Aorta (tissue), 5 donors: ENCODE measurements at places on chromosomes 11 and 22. TPM values are rescaled to one million over a fixed set of nuclear protein-coding genes. Genes with fewer than 3 reads are reported as not detected.

The MMP8 gene
- not detected for polyA plus RNA-seq

DNA sequence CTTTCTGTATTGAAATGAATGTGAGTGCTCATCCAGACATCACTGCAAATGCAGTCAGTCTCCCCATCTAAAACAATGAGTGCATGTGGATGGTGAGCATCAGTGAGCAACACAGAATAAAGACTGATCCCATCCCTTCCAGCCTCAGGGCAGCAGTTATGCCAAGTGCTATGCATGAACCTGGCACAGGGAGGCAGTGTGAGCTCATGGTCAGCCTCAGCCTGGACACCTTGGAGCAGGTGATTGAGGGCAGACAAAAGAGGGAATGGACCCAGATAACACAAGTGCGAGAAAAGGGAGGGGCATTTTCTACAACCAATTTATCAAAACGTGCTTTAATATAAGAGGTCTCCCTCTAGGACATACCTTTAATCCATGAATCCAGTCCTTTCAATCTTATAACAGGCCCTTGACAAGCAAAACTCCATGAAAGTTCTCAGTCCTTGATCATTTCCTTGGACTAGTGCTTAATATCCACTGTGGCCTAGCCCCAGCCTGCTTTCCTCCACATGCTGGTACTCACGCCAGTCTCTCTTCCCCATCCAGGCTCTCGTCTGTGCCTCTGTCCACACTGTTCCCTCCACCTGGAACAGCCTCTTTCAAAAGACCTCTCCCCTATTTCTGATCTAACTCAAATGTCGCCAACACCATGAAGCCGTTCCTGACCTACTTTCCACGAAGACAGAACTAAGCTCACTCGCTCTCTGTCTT is 50.5 kb upstream of the LRRC55 start:
- no peak for DNase-seq
- H3K4me3 ChIP-seq, result no peak overlapping the region
- H3K27me3 ChIP-seq, result peaks cover 3% of the 10 kb centered on the region
- H3K36me3 ChIP-seq, result no peaks in the 10 kb centered on the region
- H3K4me1 ChIP-seq, result no peaks in the 10 kb centered on the region
- no peak overlapping the region for H3K27ac ChIP-seq

The OSBPL5 gene
- polyA plus RNA-seq, result 48.4 TPM

DNA sequence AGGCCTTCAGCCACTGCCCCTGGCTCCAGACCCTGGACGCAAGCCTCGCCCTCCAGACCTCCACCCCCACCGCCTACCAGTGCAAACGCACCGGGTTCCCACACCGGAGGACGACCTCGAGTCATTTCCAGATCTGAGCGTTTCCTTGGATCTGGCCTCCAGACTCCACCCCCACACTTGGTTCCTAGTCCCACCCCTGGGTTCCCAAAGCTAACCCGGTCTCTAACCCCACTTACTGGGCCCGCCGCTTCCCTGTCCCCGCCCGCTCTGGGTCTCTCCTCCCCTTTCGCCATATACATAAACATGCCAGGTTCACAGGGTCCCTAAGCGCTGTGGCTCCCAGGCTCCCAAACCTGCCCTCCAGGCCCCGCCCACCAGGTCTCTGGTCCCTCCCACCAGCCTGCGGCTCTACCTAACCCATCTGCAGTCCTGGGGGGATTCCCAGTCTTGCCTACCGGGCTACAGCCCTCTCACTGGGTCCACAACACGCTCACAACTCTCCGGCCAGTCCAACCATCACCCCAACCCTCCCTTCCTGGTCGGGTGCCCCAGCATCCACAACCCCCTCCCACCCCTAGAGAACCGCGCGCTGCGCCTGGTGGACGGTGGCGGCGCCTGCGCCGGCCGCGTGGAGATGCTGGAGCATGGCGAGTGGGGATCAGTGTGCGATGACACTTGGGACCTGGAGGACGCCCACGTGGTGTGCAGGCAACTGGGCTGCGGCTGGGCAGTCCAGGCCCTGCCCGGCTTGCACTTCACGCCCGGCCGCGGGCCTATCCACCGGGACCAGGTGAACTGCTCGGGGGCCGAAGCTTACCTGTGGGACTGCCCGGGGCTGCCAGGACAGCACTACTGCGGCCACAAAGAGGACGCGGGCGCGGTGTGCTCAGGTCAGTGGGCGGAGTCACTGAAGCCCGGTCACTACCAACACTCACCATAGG is 36.7 kb downstream of the CD6 start:
- DNase-seq, result no peak
- no peak overlapping the region for H3K4me3 ChIP-seq
- H3K27ac ChIP-seq, result no peak overlapping the region
- H3K4me1 ChIP-seq, result no peaks in the 10 kb centered on the region

- H3K36me3 ChIP-seq, result no peaks in the 10 kb centered on the region
- no peaks in the 10 kb centered on the region for H3K4me1 ChIP-seq
- H3K27me3 ChIP-seq, result no peaks in the 10 kb centered on the region
- no peak overlapping the region for H3K4me3 ChIP-seq
- no peak overlapping the region for H3K27ac ChIP-seq
Measured at GRCh38 chr11:767238-767637, 10.0 kb downstream of the GATD1 start.

The PGA3 gene
- polyA plus RNA-seq, result 9.5 TPM

- H3K4me1 ChIP-seq, result no peaks in the 10 kb centered on the region
- DNase-seq, result no peak
- no peaks in the 10 kb centered on the region for H3K27me3 ChIP-seq
- H3K27ac ChIP-seq, result no peak overlapping the region
- H3K4me3 ChIP-seq, result no peak overlapping the region
Measured at GRCh38 chr11:106939157-106939556, 79.1 kb downstream of the GUCY1A2 start.
